ENCODE measurements at places on chromosomes 12 and 14.

GRCh38 chr12:10196210-10196609 lies 16.5 kb upstream of the GABARAPL1 start:
- no peak for DNase-seq

DNA sequence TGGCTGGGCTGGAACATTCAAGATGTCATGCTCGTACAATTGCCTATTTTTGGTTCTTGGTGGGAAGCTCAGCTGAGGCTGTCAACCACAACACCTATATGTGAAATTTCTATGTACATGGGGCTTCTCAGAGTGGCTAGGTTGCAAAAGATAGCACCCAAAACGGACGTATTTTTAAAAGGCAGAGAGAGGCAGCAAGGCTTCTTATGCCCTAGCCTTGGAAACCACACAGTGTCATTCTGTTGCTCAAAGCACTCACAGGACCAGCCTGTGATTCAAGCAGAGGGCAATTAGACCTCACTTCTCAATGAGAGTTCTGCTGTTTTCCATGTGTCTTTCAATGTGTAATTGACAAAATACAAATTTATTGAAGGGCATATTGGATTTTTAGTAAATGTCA lies 134.0 kb downstream of the GXYLT1 start:
- DNase-seq = no peak

- no peak for DNase-seq
Measured at GRCh38 chr12:12019881-12020280, 50.9 kb upstream of the BCL2L14 start.

GRCh38 chr12:62730649-62731048 lies 204.3 kb downstream of the PPM1H start:
- DNase-seq = no peak

GRCh38 chr12:11687528-11687927 lies 38.1 kb downstream of the ETV6 start:
- DNase-seq = no peak

DNA sequence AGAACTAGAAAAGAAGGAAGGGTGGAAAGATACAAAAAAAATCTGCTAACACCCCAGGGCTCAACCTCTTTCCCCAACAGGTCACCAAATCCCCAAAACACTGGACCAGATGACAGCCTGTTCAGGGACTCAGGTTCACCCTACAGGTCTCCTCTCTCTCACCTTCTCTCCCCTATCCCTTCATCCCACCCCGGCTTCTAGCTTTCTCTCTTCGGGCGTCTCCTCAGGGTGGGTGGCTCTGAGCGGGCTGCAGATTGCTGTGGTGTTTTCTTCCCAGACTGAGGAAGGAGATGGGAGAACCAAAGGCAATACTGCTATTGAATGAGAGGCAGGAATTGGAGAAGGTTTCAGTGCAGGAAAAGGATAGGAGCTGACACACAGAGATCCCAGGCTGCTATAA lies 39.3 kb downstream of the ANO2 start:
- DNase-seq = no peak

DNA sequence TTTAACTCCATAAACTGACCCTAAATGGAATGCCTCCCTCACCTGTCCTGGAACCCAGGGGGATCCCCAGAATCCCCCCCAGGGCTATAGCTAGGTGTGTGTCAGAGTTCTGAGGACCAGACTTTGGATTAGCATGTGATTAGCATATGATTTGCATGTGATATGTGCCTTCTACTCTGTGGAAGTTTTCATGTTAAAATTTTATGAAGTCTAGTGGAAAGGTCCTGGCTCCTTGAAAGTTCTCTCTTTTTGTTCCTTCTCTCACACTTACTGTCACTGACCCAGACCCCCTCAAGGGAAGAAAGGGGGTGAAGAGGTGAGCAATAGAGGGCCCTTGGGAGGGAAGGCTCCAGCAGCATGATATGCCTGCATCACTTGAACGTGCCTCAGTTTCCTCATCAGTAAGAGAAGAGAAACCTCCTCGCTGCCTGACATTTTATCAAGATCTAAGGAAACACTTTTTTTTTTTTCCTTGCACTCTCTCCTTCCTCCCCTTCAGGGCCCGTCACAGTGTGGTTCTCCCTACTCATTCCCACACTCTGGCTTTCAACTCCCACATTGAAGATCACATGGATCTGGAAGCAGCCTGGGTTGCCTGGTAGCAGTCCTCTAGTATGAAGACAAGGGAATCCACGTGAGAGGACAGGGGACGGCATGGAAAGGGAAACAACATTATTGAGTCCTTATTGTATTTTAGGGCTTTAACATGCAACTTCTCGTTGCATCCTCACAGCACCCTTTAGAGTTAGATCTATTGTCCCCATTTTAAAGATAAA lies 3.3 kb upstream of the C1QL4 start:
- no peak for DNase-seq

DNA sequence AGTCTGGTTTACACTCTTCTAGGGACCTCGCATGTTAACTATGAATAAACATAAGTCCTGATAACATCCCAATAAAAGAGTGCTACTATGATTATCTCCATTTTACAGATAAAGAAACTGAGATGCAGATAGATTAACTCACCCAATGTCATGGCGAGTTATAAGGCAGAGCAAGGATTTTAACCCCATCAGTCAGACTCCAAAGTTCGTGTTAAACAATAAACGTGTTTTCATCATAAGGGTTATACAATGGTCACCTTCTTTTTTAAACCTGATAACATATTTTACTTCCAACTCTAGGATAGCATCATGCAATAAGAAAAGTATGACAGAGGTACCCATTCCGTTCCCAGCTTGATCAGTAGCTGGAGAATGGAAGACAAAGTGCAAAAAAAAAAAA lies 1.2 kb downstream of the AREL1 start:
- no peak for DNase-seq

DNA sequence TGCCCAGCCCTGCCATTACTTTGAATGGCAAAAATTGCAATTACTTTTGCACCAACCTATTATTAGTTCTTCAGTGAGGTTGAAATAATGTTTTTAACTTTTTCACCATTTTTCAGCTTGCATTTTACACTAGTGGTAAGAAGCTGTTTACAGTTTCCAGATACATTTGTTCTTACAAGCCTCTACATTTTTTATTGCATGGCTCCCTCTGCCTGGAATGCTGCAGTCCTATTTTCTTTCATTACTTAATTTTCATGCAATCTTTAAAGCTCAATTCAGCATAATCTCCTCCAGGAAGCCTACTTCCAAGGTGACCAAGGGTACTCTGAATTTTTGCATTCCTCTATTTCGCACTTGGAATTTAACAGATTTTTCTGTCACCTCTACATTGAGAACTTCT lies 33.4 kb downstream of the CCER1 start:
- no peak for DNase-seq

DNA sequence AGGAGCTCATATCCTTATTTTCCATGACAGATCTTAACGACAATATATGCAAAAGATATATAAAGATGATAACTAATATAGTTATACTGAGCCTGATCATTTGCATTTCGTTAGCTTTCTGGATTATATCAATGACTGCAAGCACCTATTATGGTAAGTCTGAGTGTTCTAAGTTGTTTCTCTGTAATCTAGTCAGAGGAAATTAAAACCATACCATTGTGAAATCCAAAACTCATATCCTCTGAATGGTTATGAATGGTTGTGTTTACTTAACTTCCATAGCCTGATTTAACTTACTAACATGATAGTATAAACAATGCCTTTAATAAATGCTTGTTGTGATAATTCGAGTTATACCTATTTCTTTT lies 760 bp downstream of the TMEM19 start:
- no peak for DNase-seq

DNA sequence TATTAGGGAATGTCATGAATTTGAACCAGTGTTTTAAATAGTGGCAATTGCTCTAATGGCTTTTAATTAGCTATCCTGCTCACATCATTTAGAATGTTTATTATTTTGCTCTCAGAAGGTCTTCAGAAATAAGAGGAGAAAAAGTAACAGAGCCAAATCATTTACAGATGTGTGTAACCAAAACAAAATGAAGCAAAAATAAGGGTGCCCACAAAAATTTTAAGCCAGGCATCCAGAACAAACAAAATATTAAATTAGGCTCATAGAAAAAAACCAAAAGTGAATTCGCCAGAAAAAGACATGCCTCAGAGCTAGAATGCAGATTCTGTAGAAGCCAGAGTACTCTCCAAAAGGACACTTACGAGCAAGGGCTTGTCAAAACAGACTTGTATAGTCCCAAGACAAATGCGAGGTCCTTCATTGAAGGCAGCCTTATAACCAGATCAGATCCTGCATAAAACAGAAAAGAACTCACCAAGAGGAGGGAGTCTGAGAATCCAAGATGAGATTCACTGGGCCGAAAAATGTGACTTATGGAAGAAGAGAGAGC lies 20.2 kb upstream of the SERPINA1 start:
- no peak for DNase-seq

GRCh38 chr14:80387563-80387981 lies 176.3 kb upstream of the DIO2 start:
- DNase-seq = no peak

DNA sequence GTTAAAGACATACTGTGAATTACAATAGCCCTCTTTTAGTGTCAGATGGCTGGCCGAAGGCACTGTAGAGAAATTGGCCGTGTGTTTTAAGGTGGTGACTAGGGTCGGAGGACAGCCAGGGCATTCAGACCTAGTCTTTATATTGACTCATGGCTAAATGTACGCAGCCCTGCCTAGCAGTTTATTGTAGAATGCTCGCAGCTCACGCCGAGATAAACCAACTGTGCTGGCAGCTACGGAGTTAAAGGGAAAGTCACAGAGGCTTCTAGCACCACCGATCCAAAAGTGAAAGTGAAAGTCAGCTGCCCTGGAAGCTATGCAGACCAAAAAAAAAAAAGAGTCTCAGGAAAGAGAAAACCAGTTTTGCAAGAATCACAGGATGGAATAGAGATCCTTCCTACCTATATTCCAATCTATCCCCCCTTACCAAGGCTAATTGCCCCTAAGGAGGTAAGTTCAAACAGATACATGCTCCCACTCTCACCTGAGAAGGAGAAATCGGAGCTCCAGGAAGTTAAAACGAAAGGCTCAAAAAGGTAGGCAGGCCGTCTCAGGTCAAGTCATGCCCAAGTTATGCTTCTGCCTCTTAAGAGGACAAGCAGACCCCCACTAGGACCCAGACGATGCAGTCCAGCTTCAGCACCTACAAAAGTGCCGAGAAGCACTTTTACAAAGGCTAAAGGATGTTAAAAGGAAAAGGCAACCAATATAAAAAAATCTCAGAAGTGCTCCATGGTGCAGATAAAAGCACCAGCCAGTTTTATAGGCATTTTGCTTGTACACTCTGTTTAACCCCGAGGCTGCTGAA lies 24.8 kb downstream of the KLRK1 start:
- DNase-seq = peak; percentile 61

- no peak for DNase-seq
Measured at GRCh38 chr12:79322905-79323304, 367.9 kb downstream of the PAWR start.

DNA sequence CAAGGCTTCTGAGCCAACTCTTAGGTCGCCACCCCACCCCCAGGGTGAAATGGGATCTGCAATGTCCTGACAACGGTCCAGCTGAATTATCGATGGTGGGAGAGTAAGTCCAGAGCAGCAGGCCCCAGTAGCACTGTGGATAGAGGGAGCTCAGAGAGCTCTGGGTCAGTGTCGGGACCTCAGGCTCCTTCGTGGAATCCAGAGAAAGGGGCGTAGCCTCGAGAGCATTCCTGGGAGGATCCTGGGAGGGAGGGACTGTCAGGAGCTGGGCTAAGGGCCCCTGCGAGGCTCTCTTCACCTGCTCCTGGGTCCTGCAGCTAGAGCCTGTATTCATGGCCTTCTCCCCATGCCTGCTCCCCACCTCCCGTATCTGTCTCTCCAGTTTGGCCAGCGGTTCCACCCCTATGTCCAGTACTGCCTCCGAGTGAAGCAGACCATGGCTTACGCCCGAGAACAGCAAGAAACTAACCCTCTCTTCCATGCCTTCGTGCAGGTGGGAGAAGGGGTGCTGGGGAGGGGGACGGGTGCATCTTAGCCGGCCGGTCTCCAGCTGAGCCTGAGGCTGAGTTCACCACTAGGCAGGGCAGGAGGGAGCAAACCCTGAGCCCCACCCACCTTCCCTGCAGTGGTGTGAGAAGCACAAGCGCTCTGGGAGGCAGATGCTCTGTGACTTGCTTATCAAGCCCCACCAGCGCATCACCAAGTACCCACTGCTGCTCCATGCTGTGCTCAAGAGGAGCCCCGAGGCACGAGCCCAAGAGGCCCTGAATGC lies 6.6 kb downstream of the PLEKHG6 start:
- DNase-seq = no peak

- no peak for DNase-seq
Measured at GRCh38 chr12:27217590-27217989, 26.5 kb upstream of the STK38L start.

GRCh38 chr12:47378907-47379306 lies 299.1 kb upstream of the AMIGO2 start:
- no peak for DNase-seq

- peak; percentile 28 for DNase-seq
Measured at GRCh38 chr14:60561845-60562746, 53.1 kb downstream of the SIX6 start.

GRCh38 chr12:66196806-66197205 lies 7.8 kb downstream of the IRAK3 start:
- DNase-seq = peak; percentile 61

DNA sequence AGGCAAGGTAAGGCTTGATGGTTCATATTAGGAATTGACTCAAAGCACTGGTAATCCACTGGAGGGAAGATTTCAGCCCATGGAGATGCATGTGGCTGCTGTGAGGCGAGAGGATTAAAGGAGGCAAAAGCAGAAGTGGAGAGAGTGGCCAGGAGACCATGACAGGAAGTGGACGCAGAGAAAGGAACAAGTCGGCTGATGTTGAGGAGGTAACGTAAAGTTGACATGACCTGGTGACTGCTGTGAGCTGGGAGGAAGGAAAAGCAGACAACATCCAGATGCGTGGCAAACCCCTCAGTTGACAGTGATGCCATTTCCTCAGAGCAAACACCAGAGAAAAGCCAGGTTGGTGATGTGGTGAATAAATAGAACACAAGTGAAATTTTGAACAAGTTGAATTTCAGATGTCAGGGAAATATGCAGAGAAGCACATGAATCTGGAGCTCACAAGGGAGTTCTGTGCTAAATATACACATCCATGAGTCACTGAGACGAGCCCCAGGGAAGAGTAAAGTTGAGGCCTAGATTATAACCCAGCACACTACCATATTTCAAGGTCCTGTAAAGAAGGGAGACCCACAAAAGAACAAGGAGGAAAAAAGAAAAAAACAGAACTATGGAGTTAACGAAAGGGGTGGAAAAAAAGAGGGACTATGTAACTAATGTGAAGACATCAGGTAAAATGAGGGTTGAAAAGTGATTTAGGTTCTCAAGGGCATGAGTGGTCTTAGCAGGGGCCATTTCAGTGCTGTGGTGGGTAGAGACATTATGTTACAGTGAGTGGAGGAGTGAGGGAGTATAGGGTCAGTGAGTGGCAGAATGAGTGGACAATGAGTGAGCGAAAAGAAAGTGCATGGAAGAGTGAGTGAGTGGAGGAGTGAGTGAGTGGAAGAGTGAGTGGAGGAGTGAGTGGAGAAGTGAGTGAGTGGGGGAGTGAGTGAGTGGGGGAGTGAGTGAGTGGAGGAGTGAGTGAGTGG lies 61.6 kb upstream of the GZMB start:
- peak; percentile 35 for DNase-seq

GRCh38 chr14:85357120-85357519 lies 172.8 kb upstream of the FLRT2 start:
- DNase-seq = no peak

- no peak for DNase-seq
Measured at GRCh38 chr12:84166812-84167211, 745.8 kb downstream of the SLC6A15 start.
